ENCODE measurements at places on chromosomes 2 and 18.
A peak's percentile ranks its signal among the peaks of the same experiment; 100 is the strongest.

DNA sequence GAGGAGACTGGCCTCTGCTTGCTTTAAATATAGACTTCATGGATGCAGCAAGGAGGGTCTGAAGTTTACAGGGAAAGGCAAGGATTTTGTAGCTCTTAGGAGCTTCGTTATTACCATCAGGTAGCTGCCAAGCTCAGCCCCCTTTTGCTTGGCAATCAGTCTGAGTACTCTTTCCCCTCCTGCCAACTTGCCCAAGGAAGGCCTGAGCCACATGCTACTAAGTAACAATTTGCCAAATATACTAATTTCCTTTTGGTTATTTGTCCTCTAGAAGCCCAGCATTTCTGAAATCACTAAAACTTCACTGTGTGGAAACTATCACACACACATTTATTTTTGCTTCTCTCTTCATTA lies 85.5 kb upstream of the ITPRID2 start:
- DNase-seq = no peak

DNA sequence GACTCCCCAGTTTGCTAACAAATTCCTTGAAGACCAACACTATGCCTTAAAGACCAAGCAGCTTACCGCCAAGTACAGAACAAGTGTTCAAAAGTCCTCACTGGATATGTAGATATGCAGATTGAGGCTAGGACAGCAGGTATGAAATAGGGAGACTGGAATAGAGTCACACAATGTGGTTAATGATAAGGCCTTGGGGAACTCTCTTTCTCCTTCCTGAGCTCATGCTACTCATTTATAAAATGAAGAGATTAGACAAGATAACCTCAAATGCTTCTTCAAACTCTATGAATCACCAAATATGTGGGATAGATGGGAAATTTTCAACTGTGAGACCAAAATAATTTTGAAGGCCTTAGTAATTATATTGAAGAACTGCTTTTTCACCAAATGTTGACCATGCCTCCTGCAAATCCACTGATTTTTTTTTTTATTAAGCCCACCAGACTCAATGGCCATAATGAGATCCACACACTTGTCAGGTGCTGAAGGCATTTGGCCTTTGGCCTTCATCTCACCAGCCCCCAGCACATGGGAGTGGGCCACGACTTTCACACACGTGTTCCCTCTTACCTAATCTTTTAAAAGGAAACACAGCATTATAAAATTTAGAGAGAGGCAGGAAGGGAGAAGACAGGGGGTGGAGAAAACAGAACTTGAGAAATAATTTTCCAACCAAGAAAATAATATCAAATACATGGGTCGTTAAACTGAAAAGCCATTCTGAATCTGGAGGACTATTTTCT lies 181.5 kb downstream of the EN1 start:
- no peak for DNase-seq

DNA sequence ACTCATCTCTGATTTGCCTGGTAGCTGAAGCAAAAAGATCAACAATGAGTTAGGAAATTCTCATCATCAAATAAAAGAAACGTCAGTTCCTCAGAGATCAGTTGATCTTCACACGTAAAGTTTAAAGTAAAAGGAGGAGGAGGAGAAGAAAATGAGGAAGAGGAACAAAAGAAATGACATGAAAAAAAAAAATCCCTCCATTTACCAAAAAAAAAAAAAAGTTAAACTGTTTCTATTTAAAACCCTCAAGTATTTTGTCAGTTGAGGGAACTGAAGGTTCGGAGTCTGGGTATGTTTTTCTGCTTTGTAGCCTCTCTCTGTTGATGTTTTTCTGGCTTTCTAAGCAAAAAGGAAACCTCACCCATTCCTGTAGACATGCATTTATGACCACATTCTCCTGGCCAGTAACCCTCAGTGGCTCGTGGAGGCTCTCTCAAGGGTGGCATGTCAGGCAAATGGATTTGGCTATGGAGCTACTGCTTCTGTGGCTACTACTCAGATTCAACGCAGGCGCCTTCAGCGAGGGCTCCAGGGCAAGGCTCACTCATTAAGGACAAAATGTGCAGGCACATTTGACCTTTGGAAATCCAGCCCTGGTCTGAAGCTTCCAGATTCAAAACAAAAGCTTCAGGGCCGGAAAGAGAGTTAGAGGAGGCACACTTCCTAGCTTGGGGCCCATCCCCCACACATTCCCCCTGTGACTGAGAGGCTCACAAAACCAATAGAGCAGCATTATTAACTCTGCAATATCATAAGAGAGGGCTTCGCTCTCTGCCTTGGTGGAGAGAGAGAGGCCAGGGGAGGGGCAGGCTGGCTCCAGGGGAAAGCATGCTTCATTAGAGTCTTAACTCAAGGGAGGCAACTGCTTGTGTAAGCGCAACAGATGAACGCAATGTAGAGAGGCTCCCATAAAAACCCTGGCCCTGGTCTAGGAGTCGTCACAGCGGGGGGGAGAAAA lies 22.3 kb downstream of the KLF7 start:
- no peak for DNase-seq

- DNase-seq = no peak
Observed at GRCh38 chr18:75923169-75923568, 495.7 kb upstream of the SMIM21 start.

DNA sequence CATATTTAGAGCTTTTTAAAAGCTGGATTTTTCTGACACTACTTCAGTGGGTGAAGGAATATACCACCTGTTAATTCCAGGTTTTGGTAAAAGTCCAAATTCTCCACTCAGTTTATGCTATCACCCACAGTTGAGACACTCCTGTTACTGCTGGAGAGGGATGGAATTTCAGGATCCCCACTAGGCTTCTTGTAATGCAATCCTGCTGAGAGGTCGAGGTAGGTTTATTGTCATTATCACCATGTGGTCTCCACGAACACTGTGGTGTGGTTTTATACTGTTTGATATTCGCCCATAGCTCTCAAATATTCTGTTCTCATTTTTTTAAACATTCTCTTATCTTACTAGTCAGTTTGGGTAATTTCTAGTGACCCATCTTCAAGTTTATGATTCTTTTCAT lies 167.9 kb downstream of the CCDC102B start:
- DNase-seq = no peak

GRCh38 chr2:5915881-5916310 lies 223.7 kb downstream of the SOX11 start:
- no peak for DNase-seq

- no peak for DNase-seq
Observed at GRCh38 chr2:3486047-3487027, 33.0 kb downstream of the ADI1 start.

GRCh38 chr18:79620576-79621165 lies 58.9 kb upstream of the CTDP1 start:
- no peak for DNase-seq

GRCh38 chr2:216394881-216395280 lies 17.4 kb upstream of the SMARCAL1 start:
- DNase-seq = no peak

- no peak for DNase-seq
Observed at GRCh38 chr18:76943542-76944339, 121.4 kb downstream of the ZNF236 start.

GRCh38 chr2:174815526-174815925 lies 51.3 kb upstream of the CHRNA1 start:
- DNase-seq = no peak

DNA sequence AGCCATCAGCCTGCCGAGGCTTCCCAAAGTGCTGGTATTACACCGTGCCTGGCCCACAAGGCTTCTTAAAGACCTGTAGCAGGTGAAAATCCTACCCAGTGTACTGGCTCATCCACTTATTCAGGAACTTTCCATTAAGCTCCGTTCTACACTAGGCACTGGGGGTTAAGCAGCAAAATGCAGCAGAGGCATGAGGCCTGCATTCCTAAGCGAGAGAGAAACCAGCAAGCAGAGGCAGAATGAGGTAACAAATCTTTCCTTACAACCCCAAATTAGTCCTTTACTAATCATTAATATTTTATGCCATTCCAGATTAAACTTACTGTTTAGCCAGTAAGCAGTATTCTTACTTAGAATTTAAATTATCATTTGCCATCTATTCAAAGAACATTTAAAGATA lies 32.8 kb downstream of the UXS1 start:
- DNase-seq = no peak

- no peak for DNase-seq
Observed at GRCh38 chr2:107776362-107776761, 50.3 kb upstream of the RGPD4 start.

DNA sequence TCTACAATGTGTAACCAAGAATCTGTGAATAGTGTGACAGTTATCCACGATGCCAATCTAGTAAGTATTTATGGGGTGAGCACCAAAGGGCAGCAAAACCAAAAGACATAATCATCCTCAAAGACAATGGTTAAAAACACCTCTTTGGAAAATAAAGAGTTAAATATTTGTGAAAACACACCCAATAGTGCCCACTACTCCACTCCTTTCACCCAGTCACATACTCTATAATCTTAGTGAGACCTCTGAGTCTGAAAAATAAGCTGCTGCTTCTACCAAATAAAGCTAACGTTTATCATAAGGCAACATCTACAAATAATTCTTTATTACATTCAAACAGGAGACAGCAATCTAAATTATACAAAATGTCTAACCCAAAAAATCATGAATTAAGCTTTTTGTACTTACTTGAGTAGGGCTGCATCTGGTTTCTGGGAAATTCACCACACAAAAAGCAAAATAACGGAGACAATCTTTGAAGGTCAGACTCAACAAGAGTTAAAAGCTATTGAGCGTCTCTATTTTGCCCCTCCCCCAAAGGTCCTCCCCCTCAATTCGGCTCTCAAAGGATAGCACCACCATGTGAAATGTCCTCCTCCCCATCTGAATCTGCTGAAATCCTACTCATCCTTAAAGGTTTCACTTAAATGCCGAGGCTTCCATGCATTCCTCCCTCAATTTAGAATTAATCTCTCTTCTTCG lies 2.0 kb downstream of the RAPH1 start:
- DNase-seq = peak; percentile 3

DNA sequence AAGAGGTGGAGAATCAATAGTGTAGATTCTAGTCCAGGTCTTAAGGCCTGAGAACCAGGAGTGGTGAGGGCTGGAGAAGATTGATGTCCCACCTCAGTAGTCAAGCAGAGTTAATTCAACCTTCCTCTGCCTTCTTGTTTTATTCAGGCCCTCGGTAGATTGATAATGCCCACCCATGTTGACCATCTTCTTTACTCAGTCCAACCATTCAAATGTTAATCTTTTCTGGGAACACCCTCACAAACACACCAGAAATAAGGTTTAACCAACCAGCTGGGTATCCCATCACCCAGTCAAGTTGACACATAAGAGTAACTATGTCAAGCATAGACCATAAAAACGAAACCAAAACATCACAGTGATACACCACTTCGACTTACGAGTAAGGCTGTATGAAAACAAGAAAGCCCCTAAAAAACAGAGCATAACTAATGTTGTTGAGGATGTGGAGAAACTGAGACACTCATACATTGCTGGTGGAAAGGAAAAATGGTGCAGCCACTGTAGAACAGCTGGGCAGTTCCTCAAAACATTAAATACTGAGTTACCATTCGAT lies 57.5 kb downstream of the SLC35F5 start:
- no peak for DNase-seq

DNA sequence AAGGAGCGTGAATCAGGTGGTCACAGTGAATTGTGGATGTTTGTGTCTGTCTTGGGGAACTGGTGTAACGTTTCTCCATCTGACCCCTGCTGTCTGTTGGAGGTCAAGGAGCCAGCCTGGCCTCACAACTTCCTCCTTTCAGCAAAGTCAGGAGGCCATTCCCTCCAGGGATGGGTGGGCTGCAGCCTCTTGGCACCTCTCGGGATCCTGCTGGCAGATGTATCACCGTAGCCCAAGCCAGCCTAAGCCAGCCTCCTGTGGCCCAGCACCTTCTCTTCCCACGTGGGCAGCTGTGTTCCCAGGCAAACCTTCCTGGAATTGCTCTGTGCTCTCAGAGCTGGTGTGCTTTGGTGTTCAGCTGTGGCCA lies 30.5 kb downstream of the HPCAL1 start:
- DNase-seq = no peak

GRCh38 chr2:163737190-163737439 lies 1.3 kb upstream of the FIGN start:
- DNase-seq = no peak

DNA sequence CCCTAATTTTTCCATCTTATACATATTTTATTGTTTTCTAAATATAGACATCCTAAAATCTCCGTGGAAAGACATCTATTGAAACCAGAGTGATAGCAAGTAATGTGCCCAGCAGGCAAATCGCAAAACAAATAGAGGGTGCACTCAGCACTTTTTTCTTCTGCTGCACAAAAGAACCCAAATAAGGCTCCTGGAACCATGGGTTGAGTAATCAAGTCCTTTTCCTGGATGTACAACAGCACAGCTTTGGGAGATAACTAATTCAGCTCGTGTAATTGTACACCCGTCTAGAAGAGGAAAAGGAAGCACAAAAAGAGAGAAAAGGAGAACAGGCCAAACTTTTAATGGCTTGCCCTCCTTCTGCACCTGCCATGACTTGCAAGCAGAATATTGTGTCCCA lies 126.9 kb upstream of the TLK1 start:
- no peak for DNase-seq

- DNase-seq = no peak
Observed at GRCh38 chr2:148971547-148971946, 67.0 kb upstream of the LYPD6B start.
